ENCODE measurements at places on chromosomes 3 and 15. TPM values are rescaled to one million over a fixed set of nuclear protein-coding genes. Genes with fewer than 3 reads are reported as not detected.

MUC20 gene
- total RNA-seq = 5.4 TPM

GRCh38 chr3:126065876-126066275 lies 18.0 kb downstream of the SLC41A3 start:
- DNase-seq = no peak

FAM81A gene
- 8.0 TPM for total RNA-seq

CAMKV gene
- total RNA-seq = not detected

GRCh38 chr3:141402476-141403171 lies 34.3 kb downstream of the ZBTB38 start:
- DNase-seq = peak; percentile 86

STRA6 gene
- total RNA-seq = not detected

GRCh38 chr3:137103739-137104138 lies 146.0 kb downstream of the IL20RB start:
- DNase-seq = no peak

DNA sequence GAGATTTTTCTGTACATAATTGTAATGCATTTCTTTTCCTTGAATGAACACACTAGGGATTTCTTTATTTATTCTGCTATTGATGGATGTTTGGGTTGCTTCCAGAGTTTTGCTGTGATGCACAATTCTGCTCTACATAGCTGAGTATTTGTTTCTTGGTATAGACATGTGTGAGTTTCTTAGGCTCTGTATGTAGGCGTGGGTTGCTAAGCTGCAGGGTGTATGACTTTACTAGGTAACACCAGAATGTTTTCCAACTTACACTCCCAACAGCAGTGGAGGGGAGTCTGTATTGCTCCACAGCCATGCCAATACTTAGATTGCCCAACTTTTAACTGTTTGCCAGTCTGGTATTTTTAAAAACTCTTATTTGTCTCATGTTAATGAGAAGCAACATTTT lies 155.5 kb upstream of the TNIK start:
- no peak for DNase-seq

ATG7 gene
- total RNA-seq = 15.6 TPM

DNA sequence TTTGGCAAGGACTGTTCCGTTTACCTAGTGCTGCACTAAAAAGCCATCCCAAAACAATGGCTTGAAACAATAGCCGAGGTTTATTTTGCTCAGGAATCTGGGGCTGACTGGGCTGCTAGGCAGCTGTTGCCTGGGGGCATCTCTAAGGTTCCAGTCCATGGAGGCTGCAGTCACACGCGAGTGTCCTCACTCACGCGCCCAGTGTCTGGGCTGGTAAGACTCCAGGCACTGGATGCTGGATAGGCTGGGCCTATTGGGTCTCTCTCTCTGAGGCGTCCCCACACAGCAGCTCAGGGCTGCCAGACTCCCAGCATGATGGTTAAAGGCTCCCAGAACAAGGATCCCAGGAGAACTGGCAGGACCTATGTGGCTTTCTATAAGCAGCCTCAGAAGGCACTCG lies 34.2 kb downstream of the ALS2CL start:
- no peak for DNase-seq

C2CD4A gene
- total RNA-seq = not detected

- DNase-seq = no peak
Observed at GRCh38 chr15:28904541-28905315, 19.0 kb downstream of the APBA2 start.

UROC1 gene
- not detected for total RNA-seq

CCDC33 gene
- total RNA-seq = not detected

DNA sequence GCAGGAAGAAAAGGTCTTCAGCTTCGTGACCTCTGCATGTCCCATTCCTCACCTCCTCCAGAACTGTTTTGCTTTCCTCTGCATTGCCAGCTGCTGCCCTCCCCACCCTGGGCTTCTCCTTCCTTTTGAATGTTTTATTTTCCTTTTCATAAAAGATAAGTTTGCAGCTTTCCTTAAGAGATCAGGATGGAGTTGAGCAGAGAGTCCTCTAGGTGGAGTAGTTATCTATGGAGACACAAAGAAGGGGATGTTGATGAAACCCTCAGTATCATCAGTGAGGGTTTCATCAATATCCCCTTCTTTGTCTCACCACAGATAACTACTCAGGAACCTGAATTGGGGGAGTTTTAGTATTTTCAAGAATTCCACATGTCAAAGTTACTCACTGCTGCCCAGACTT lies 19.0 kb upstream of the SLC25A36 start:
- DNase-seq = no peak

GRCh38 chr3:124941771-124942170 lies 7.2 kb upstream of the MUC13 start:
- DNase-seq = no peak

DNA sequence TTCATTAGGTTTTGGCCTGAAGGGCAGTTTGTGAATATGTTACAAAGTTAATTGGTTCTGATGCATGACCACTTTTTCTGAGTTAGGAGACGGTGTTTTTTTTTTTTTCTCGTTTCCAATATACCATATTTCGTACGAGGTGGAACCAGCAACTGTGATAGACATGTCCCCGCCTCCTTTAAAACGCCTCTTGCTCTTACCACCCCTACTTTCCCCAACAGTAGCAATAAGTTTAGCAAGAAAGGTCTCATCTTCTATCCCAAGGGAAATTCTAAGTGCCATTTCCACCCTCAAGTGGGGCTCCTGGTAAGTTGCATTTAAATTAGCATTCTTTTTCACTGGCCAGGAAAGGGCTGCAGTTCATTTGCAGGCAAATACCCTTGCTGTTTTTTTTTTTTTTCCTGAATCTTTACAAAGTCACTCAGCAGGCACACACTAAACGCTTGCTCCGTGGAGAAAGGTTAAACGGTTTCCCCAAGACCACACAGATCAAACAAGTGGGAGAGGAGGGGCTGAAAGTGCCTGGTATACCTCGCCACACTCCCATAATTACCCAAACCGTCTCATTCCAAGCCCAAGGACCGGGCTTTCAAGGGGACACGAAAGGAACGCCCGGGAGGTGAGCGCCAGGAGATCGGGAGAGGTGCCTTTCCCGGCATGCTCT lies 39.5 kb upstream of the MGA start:
- no peak for DNase-seq

DNA sequence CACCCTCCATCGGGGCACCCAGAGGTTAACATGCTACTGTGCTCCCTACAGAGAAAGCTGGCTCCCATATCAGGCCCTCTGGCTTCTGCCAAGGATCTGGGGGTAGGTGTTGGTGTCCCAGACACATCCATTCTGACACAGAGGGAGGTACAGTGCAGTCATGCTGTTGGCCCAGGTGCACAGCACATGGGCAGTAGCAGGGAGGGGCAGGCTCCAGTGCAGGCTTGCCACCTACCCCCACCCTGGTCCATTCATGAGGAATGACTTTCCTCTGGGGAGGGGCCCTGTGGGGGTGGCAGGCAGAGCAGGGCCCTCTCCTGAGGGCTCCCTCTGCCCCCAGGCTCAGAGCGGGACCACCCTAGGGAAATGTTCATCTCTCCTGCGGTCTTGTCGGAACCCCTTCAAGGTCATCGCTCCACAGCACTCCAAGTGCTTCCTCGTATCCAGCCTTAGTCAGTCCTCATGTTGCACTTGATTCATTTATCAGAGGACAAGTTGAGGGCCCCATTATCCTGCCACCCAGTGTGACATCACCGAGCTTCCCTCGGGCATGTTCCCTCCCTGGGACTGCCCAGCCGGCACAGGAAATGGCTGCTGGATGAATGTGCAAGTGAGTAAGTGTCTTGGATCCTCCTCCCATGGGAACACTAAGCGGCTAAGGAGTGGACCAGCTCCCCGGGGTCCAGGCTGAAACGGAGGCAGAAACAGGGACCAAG lies 10.0 kb downstream of the DUSP7 start:
- DNase-seq = no peak

GRCh38 chr3:38651153-38651789 lies 1.8 kb upstream of the SCN5A start:
- DNase-seq = peak; percentile 78

DNA sequence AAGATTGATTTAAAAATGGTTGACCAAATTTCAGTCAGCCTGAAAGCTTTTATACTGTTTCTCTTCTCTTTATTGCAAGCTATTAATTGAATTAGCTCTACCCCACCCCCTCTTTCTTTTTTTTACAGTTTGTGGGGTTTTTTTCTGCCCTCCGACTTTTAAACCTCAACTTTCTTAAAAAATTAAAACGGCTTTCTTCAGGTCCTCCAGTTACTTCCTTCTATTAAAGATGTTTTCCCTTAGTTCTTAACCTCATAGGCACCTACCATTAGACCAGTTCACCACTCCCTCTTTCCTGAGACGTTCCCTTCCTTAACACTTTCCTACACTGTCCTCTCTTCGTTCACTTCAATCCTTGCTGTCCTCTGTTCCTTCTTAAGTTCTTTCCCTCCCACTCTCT lies 52.4 kb downstream of the ATP8B4 start:
- no peak for DNase-seq

DNA sequence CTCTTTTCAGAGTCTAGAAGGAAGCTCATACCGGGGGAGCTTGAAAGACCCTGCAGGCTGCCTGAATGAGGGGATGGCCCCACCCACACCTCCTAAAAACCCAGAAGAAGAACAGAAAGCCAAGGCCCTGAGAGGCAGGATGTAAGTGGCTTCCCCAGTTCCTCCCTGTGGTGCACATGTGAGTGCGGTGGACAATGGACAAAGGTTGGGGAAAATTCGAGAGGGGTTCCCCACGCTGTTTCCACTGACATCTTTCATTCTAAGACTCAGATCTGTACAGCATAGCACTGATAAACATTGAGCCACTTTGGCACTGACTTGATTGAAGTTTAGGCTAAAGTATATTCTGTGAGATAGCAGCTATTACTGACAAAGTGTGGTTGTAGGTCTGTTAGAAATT lies 79.5 kb upstream of the UMPS start:
- no peak for DNase-seq

DNA sequence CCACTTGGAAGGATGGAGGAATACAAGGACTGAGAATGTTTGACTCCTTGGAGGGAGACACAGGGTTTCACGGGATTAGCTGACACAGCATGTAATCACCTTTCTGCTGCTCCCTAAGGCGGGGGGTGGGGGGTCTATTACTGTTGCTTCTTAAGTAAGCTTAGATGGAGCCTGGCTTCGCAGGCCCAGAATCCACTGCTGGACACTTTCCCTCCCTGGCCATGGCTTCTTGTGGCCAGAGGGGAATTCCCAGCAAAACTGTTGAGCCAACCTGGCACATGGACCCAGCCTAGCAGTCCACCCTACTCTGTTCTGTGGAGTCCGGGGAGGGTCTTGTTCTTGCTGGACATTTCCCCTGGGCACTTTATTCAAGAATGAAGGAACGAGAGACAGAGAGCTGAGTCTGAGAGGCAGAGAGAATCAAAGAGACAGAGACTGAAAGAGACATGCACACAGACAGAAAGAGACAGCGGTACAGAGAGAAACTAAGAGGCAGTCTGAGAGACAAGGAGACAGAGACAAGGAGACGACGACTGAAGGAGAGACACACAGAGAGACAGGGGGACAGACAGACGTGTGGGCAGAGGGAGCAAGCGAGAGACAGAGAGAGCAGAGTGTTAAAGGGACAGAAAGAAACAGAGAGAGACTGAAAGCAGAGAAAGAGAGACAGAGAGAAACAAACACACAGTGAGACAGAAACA lies 55.6 kb upstream of the DLG1 start:
- DNase-seq = no peak

- DNase-seq = no peak
Observed at GRCh38 chr3:173473237-173473636, 75.7 kb downstream of the NLGN1 start.

SEMA5B gene
- total RNA-seq = 2.1 TPM

DNA sequence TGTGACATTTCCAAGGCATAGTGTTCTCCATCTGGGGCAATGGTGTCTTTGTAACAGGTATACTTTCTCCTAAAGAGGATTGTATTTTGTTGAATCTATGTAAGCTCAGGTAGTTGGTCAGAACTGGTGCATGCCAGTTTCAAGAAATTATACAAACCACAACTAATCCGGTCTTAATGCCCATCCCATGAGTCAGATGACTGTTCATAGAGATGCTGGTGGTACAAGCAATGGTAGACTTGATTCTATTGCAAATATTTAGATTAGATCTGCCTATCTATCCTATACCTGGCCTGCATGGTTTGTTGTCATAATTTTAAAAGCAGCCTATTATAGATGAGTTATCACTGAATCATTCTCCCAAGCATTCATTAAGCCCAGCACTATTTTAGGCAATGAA lies 43.5 kb downstream of the ATP13A5 start:
- DNase-seq = no peak

Data from Right ventricle myocardium superior (tissue), 1 donor.